ENCODE measurements at places on chromosomes 4 and X. TPM values are rescaled to one million over a fixed set of nuclear protein-coding genes. Genes with fewer than 3 reads are reported as not detected.

GRCh38 chr4:25535278-25535677, 120.4 kb upstream of the SLC34A2 start:
- no peaks in the 10 kb centered on the region for H3K27me3 ChIP-seq
- H3K36me3 ChIP-seq: no peaks in the 10 kb centered on the region
- no peak overlapping the region for H3K4me3 ChIP-seq
- DNase-seq: no peak
- H3K27ac ChIP-seq: no peak overlapping the region
- no peaks in the 10 kb centered on the region for H3K4me1 ChIP-seq

GRCh38 chrX:77446908-77447652, at the start of gene FGF16:
Gene FGF16, plus strand, starts transcription at chrX:77447389. Its CDS starts 286 bp downstream, at chrX:77447675.
- peaks cover 9% of the 10 kb centered on the region for H3K27me3 ChIP-seq
- peaks cover 24% of the 10 kb centered on the region for H3K4me1 ChIP-seq
- H3K4me3 ChIP-seq: peak within 1 kb of the TSS; percentile 42
- no peaks in the 10 kb centered on the region for H3K36me3 ChIP-seq

DNA sequence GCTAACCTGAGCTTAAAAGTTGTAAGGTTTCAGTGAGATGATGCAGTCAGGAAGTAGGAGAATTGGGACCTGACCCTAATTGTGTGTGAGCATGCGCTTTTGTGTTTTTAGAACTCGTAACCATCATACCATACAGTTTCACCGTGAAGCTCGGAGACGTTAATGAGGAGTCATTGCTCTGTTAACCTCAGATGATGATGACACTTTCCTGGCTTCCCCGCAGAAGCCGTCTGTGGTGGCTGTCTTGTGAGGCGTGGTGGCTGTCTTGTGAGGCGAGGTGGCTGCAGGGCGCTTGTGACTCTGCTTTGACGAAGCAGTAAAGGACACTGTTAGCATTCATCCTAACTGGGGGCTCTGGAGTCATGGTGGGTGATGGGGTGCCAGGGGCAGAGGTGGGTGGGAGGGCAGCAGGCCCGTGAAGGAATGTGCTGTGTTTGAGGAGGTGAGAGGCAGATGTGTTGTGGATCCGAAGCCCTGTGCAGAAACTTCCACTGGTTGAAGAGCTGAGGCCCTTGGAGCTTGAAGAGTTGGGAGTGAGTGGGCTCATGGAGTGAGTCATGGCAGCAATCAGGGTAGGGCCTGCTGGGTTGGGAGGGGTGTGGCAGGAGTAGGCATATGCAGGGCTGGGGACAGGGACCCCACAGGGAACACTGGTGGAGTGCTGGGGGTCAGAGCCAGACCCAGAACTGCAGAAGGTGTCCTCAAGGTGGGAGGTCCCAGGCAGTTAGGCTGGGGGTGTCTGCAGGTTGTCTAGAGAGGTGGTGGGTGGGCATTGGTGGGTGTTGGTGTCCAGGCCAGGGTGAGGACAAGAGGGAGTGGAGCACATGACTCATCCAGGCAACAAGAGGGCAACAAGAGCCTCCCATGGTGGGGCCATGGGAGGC, 57.4 kb downstream of the NSD2 start:
- no peak for DNase-seq
- H3K27ac ChIP-seq: no peak overlapping the region
- H3K4me3 ChIP-seq: no peak overlapping the region
- peaks cover 14% of the 10 kb centered on the region for H3K36me3 ChIP-seq

DNA sequence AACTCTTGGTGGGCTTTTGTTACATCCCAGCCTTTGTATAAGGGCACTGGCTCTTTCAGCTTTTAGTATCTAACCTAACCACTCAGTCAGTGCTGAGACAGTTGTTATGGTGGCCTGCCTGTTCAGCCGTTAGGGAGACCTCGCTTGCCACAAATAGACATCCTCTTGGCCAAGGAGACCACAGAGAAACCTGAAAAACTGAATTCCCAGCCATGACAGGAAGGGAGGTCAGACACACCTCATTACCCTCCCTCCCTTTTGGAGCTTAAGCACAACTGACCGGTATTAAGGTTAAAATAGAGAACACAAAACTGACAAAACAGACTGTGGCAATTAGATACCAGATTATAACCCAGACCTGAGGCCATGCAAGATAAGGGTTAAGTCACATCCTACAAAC, 1639.3 kb downstream of the RPA4 start:
- H3K27ac ChIP-seq: no peak overlapping the region
- DNase-seq: no peak
- no peaks in the 10 kb centered on the region for H3K27me3 ChIP-seq
- no peaks in the 10 kb centered on the region for H3K4me1 ChIP-seq

GRCh38 chr4:47882228-47882627, 32.2 kb downstream of the NFXL1 start:
- H3K4me1 ChIP-seq: no peaks in the 10 kb centered on the region
- H3K4me3 ChIP-seq: no peak overlapping the region
- DNase-seq: no peak

GRCh38 chrX:122850326-122850725, 333.8 kb upstream of the GRIA3 start:
- H3K27me3 ChIP-seq: no peaks in the 10 kb centered on the region
- H3K36me3 ChIP-seq: no peaks in the 10 kb centered on the region
- no peak overlapping the region for H3K4me3 ChIP-seq
- no peak overlapping the region for H3K27ac ChIP-seq
- no peak for DNase-seq

GRCh38 chr4:22874334-22874912, 181.7 kb downstream of the GBA3 start:
- H3K27ac ChIP-seq: no peak overlapping the region
- H3K4me3 ChIP-seq: no peak overlapping the region
- H3K27me3 ChIP-seq: no peaks in the 10 kb centered on the region

GRCh38 chr4:38125816-38126215, 165.6 kb downstream of the PTTG2 start:
- no peak for DNase-seq
- H3K27me3 ChIP-seq: no peaks in the 10 kb centered on the region
- peaks cover 29% of the 10 kb centered on the region for H3K4me1 ChIP-seq
- peaks cover 60% of the 10 kb centered on the region for H3K36me3 ChIP-seq

GRCh38 chrX:71626576-71626975, 8.3 kb upstream of the CXCR3 start:
- H3K4me3 ChIP-seq: no peak overlapping the region
- no peaks in the 10 kb centered on the region for H3K27me3 ChIP-seq
- no peaks in the 10 kb centered on the region for H3K36me3 ChIP-seq
- no peak overlapping the region for H3K27ac ChIP-seq

GRCh38 chrX:103941201-103941975, 21.0 kb upstream of the TMSB15B start:
- H3K4me1 ChIP-seq: no peaks in the 10 kb centered on the region
- no peak overlapping the region for H3K27ac ChIP-seq
- no peaks in the 10 kb centered on the region for H3K27me3 ChIP-seq

DNA sequence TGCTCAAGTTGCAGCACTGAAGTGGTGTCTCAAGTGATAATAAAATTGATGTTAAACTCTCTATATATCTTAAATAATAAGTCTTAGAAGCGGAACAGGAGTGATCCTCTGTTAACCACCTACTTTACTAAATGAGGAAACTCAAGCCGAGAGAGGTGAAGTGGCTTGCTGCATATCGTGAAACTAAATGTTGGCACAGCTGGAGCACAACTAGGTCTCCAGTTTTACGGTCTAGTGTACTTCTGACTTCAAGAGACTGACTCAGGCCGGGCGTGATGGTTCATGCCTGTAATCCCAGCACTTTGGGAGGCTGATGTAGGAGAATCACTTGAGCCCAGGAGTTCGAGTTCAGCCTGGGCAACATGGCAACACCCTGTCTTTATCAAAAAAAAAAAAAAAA, 35.5 kb upstream of the PLS3 start:
- H3K4me3 ChIP-seq: no peak overlapping the region
- no peak overlapping the region for H3K27ac ChIP-seq
- no peak for DNase-seq
- H3K27me3 ChIP-seq: no peaks in the 10 kb centered on the region

DNA sequence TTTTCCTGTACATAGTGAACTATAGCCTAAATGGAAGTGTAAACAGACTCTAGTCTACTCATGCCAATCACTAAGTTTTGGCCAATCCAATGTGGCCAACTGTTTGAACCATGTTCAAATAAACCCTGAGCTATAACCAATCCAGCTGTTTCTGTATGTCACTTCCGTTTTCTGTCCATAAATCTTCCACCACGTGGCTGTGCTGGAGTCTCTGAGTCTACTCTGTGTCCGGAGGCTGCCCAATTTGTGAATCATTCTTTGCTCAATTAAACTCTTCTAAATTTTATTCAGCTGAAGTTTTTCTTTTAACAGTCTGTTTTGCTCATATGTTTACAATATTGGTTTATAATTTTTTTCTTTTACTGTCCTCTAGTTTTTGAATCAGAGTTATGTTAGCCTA, 112.3 kb upstream of the BANK1 start:
- H3K4me3 ChIP-seq: no peak overlapping the region
- DNase-seq: no peak
- H3K36me3 ChIP-seq: no peaks in the 10 kb centered on the region
- H3K4me1 ChIP-seq: no peaks in the 10 kb centered on the region

DNA sequence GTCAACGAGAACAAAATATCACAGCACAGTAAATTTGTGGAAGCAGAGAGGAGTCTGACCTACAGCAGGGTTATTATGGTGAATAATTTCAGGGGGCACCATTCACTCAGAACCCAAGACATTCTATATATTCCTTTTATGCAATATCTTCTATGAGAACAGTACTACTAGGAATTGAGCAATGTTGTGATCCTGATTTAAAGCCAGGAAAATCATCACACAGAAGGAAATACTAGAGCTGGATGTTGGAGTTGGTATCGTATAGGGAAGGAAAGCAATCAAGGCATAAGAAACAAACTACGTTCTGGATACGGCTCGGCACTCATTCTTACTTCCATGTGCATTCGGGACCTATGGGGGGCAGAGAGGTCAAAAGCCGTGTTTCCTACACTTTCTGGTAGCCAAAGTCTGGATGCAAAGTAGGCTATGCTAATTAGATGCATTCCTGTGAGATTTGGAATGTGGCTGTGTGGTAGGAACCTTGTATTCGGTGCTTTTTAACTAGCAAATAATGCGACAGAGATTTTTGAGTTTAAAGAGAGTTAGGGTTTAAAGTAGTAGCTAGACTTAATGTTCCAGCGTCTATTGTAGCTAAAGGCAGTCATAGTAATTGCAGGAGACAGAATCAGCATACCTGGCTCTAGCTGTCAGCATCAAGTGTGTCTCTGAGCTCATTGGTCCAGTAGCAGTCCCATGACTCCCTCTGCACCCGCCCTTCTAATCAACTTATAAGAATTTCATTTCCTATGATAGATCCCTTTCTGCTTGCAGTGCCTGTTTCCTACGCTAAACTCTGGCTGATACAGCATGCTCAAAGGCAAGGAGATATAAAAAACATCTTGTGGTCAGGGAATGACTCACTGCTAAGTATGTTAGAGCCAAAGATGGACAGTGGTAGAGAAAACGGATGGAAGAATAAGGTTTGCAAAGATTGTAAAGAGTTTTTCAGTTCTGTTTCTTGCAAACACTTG, 43.3 kb upstream of the PDGFC start:
- H3K36me3 ChIP-seq: no peaks in the 10 kb centered on the region
- DNase-seq: no peak
- no peak overlapping the region for H3K4me3 ChIP-seq
- H3K4me1 ChIP-seq: no peaks in the 10 kb centered on the region
- no peaks in the 10 kb centered on the region for H3K27me3 ChIP-seq
- H3K27ac ChIP-seq: no peak overlapping the region

DNA sequence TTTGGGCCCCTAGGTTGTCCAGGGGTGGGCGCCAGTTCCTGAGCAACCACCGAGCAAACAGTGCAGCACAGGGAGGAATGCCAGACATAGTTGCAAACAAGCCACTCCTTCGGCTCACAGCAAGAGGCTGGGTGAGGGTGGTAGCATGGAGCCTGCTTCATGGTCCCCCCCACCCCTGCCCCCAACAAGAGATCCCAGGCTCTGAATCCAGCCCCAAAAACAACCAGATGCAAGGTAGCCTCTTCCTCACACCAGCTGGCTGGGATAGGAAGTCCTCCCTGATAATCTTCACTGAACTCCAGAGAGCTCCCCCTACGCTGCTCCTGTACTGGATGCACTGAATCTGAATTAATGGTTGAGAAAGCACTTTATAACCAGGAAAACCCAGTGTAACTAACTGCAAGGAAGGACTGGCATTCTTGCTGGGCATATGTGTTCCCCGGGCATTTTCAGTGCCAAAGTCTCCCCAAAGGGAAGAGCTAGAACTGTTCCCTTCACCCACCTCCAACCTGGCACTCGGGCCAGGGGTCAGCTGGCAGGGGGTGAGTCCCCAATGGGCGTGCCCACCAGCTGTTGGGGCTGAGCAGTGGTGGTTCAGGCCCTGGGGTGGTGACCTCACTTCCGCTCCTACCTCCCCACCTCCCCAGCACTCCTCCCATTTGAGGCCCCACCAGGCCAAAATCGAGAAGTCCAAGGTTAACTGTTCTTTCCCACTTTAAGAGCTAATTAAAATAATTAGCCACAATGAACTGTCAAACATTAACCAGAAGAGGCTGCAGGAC, 1.5 kb downstream of the ELF4 start:
- no peaks in the 10 kb centered on the region for H3K36me3 ChIP-seq
- DNase-seq: no peak
- peak overlapping the region; percentile 89 for H3K27ac ChIP-seq
- peak overlapping the region; percentile 74 for H3K4me3 ChIP-seq
- no peaks in the 10 kb centered on the region for H3K27me3 ChIP-seq

- H3K4me1 ChIP-seq: peaks cover 13% of the 10 kb centered on the region
- H3K4me3 ChIP-seq: no peak overlapping the region
- no peaks in the 10 kb centered on the region for H3K36me3 ChIP-seq
- no peaks in the 10 kb centered on the region for H3K27me3 ChIP-seq
- no peak overlapping the region for H3K27ac ChIP-seq
These were observed 101.8 kb upstream of the TLR3 start for GRCh38 chr4:185966997-185967775.

DNA sequence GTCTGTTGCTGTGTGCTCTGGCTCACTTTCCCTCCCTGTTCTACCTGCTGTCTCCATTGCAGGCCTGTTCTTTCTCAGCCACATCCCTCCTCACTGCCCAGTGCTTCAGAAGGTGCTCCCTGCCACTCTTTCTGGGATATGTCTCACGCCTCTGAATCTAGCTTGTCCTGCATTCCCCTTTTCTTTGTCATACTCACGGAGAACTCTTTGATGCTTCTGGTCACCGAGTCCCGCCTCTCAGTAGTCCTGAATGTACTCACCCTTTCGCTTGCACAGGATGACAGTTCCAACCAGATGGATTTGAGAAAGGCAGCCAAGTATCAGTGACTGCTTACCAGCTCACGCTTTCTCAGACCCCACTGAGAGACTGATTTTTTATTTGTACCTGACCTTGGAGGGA, 65.2 kb upstream of the TLR2 start:
- H3K36me3 ChIP-seq: peaks cover 12% of the 10 kb centered on the region
- no peak for DNase-seq
- H3K4me1 ChIP-seq: no peaks in the 10 kb centered on the region
- no peaks in the 10 kb centered on the region for H3K27me3 ChIP-seq

GRCh38 chr4:177987896-177988295, 545.7 kb upstream of the AGA start:
- no peaks in the 10 kb centered on the region for H3K36me3 ChIP-seq
- no peaks in the 10 kb centered on the region for H3K4me1 ChIP-seq
- no peak for DNase-seq
- no peaks in the 10 kb centered on the region for H3K27me3 ChIP-seq
- H3K4me3 ChIP-seq: no peak overlapping the region
- H3K27ac ChIP-seq: no peak overlapping the region

The SAT1 gene
- 621 TPM for total RNA-seq

The RBMXL3 gene
- not detected for total RNA-seq

The TMPRSS11B gene
- total RNA-seq: 0.83 TPM

The RAB40A gene
- total RNA-seq: 4.5 TPM

The COL4A6 gene
- 186 TPM for total RNA-seq

The SPANXC gene
- total RNA-seq: not detected

The CMC4 gene
- total RNA-seq: 28.0 TPM

The NXF2 gene
- total RNA-seq: not detected

The USO1 gene
- 73.7 TPM for total RNA-seq

The SPANXB1 gene
- total RNA-seq: not detected

The RHOXF1 gene
- not detected for total RNA-seq

The LRP2BP gene
- total RNA-seq: 2.1 TPM

The TRIM60 gene
- total RNA-seq: not detected

The CXCL3 gene
- not detected for total RNA-seq

Data from esophagus muscularis mucosa (tissue), 4 donors.